ENCODE measurements at places on chromosomes 5 and 9.
A peak's percentile ranks its signal among the peaks of the same experiment; 100 is the strongest.

GRCh38 chr9:12972608-12973589 is 198.1 kb downstream of the LURAP1L start:
- no peak for DNase-seq

DNA sequence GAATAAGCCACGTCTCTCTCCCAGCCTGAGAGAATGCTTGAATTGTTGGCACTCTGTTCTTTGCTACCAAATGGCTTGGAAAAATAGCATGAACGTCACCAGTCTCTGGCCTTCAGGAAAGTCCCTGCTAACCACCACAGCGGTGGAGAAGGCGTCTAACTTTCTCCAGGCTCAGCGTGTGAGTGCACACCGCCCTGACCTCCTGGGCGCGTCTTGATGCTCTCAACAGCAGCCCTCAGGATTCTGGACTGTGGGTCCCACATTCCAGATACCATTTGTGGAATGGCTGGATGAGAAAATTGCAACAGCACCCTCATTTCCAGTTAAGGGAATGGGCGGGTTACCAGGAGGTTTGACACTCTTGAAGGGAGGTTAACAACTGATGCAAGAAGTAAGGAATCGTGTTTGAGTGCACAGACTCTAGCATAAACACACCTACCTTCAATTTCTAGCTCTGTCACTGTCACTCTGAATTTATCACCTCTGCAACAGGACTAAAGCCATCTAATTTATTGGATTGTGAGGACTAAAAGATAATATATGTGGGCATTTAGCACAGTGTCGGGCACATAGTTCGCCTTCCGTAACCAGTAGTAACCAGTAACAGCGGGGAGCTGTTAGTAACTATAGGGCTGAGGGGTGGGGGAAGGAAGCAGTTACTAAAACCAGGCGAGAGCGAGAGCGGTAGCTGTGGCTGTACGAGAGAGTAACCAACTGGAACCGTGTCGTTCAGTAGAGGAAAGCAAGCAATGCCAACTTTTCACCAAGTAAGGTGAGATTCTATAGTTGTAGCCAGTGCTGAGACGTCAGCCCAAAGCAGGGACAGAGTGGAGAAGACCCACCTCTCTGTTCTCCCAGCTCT is 807 bp upstream of the PLGRKT start:
- DNase-seq: no peak

DNA sequence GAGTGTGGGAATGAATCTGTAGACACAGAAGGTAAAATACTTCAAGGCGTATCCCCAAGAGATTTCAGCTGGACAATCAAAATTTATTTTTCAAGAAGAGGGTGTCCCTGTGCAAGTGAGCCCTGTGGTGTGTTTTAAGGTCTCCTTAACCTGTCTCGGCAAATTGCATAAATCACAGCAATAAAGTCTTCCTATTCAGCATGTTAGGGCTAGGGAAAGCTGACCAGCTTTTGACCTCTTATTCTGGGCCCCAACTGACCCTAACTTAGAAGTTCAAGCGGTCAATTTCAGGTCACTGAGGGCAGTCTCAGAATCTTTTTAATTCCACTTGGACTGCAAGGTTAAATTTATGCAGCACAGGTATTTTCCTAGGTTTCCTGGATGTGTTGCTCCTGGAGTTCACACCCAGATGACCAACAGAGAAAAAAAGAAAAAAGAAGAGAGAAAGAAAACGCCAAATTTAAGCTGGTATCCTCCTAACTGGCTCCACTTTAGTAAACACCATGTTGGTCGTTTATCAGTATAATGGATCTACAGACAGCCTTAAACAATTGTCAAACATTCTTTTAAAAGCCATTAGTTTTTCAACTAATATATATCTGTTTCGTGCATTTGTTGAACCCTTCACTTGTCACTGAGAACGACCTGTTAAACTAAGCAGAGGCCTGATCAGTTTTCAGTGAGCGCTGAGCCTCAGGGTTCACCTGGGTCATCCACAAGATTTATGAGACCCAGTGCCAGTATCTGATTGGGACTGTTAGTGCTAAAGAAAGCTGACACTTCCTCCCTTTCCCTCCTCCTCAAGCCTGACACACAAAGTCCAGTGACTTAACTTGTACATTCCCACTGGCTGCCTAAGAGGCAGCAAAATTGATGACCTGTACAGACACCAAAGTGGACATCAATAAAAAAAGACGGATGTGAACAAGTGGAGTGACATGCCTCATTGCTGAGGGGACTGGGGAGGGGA is 546.1 kb downstream of the NR2F1-AS1 start:
- no peak for DNase-seq

DNA sequence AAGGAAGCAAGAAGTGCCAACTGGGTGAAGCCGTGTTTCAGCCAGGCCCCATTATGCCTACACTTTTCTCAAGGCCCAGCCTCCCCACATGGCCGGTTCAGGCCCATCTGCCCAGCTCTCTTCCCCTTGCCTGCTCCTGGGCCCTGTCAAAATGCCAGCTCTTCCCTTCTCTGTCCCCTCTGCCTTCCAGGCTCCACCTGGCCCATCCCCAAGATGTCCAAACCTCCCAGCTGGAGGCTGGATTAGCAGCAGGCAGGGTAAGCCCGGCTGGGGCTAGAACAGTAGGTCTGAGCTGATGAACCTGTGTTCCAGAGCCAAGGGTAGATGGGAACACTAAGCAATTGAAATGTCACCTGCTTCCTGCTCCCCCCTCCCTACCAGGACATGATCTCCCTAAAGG is 64.1 kb upstream of the HSPA9 start:
- DNase-seq: peak; percentile 23

- no peak for DNase-seq
These were observed 169.5 kb downstream of the PTPRD start for GRCh38 chr9:10443181-10443867.

- DNase-seq: no peak
These were observed 6.5 kb upstream of the C9 start for GRCh38 chr5:39370555-39371366.

DNA sequence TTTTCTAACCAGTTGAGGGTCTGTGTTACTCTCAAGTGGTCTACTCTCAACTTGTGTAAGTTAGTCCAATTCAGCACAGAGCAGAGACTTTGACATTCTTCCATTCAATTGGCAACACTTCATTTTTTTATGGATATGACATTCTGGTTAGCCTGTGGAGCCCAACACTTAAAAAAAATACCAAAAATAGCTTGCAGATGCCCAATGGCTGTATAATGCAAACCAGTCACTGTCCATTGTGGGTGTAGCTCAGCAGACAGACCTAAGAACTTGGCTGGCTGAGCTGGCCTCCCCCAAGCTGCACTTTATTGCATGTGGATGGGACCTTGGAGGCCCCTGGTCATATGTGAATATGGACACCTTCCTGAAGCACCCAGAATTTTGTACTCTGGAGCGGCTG is 103.2 kb downstream of the DPYSL3 start:
- no peak for DNase-seq

All from NCI-H2081 (cell line).